ENCODE measurements at places on chromosomes 5 and 9. TPM values are rescaled to one million over a fixed set of nuclear protein-coding genes. Genes with fewer than 3 reads are reported as not detected.

- no peak for DNase-seq
Measured at GRCh38 chr9:121952611-121953010, 140.5 kb downstream of the TTLL11 start.

- peak; percentile 82 for DNase-seq
Measured at GRCh38 chr9:123399803-123400378, 43.9 kb downstream of the CRB2 start.

IGFBPL1 gene
- total RNA-seq, result 36.7 TPM

GRCh38 chr9:88776717-88777497, 214.4 kb upstream of the S1PR3 start:
- DNase-seq, result no peak

CDKN2AIPNL gene
- total RNA-seq, result 54.3 TPM

- DNase-seq, result no peak
Measured at GRCh38 chr5:61301341-61302199, 30.5 kb upstream of the ZSWIM6 start.

DNA sequence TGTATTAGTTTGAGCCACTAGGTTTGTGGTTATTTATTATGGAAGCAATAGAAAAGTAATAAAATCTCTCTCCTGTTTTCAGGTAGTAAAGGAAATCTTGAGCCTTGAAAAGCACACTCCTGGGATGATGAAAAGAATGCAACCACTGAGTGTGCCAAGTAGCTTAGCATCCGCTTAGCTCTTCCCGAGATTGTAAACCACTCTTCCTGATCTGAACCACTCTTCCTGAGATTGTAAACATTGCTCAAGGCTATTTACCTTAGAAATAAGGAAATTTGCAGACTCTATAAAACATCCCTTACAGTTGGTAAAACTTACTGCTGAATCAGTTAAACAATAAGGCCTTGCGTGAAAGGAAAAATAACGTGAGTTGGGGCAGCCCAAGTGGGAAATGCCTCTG, 17.4 kb upstream of the IL33 start:
- DNase-seq, result no peak

PCDHB6 gene
- 0.24 TPM for total RNA-seq

GRCh38 chr5:157855404-157855994, 3.4 kb downstream of the CLINT1 start:
- peak; percentile 62 for DNase-seq

GRCh38 chr5:132444061-132444460, 46.5 kb downstream of the IRF1 start:
- no peak for DNase-seq

GRCh38 chr9:3385871-3386270, 139.9 kb downstream of the RFX3 start:
- no peak for DNase-seq

Measured in WTC11 (cell line).